ENCODE measurements at places on chromosomes 4 and X.

DNA sequence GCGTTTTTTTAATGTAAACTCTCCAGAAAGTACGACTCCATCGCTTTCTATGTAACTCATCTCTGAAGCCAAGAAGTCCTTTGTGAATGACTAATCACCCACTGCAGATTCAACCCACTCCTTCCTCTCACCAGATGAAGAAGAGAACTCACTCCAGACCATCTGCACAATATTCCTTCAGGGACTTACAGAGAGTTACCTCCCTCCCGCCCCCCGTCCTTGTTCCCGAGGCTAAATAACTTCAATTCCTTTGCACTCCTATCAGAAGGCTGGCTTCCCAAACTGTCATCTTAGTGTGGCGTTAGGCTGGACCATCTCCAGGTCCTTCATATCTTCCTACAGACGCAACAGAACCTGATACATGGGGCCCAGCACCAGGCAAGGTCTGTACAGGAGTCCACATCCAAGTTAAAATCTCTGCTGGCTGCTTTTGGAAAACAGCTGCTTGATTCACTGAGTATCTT lies 82.4 kb downstream of the AFAP1 start:
- no peak for DNase-seq

- DNase-seq, result no peak
Measured at GRCh38 chr4:7393601-7394575, 40.8 kb downstream of the PSAPL1 start.

- no peak for DNase-seq
Measured at GRCh38 chr4:91688413-91688812, 615.4 kb upstream of the GRID2 start.

DNA sequence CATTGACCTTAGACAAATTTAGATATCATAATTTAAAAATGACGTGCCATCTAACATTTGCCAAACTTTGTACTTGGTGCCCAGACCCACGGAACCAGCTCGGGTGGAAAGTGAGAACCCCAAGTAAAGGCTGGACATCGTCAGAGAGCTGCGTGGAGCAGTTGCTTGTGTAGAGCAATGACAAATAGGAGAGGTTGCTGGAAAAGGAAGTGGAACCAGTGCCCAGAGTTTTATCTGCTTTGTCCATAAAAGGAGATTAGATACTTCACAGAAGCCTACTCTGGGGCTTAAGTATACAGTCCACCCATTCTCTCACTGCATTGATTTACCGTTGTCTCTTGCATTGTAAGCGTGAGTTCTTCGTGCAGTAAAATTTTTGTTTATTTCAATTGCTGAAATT lies 5.4 kb upstream of the TBC1D1 start:
- DNase-seq, result no peak

GRCh38 chr4:74364256-74364651 lies 691 bp upstream of the EREG start:
- DNase-seq, result no peak

DNA sequence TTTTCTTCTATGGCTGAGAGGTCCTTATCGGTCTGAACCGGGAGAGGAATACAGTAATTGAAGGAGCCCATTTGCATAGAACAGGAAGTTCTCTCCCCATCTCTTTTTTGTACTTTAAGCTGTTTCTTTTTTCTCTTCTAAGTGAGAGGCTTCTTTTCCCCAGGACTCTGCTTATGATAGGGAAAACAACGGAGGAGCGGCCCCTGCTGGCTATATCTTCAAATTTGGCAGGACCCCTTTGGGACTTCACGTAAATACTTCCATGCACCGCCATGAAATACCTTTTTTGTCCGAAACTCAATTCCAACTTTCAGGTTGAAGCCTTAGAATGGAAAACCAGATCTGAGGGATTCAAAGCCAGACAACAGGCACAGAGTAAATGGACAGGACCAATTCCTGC lies 1153.0 kb upstream of the INTU start:
- no peak for DNase-seq

DNA sequence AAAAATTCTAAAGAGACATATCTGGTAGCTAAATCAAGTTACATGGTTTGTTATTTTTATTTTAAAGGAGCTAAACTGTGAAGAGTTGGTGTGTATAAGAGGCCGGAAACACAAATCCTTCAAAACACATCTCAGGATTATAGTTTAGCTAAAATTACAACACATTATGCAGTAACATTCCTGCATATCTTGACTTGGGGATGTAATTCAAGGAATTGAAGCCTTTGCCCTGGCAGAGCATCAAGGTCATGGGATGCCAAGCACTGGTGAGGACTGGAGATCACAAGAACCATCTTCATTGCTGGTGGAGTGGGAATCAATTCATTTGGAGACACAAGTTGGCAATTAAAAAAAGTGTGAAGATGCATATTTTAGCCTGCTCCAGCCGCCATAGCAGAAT lies 86.8 kb upstream of the LSM6 start:
- DNase-seq, result no peak

DNA sequence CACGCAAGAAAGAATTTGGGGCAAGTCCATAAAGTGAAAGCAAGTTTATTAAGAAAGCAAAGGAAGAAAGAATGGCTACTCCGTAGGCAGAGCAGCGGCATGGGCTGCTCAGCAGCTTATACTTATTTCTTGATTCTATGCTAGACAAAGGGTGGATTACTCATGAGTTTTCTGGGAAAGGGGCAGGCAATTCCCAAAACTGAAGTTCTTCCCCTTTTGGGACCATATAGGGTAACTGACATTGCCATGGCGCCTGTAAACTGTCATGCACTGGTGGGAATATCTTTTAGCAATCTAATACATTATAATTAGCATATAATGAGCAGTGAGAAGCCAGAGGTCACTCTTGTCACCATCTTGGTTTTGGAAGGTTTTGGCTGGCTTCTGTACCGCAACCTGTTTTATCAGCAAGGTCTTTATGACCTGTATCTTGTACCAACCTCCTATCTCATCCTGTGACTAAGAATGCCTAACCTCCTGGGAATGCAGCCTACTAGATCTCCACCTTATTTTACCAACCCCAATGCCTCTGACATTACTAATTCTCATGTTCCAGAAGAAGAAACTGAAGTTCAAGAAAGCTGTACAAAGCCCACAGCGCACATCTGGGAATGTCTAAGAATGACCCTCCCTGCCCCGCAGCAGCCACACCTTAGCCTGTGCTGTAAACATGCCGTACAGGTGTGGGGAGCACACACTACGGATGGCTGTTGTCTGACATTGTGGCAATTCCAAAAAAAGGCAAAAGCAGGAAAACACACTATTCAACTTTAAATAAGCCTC lies 18.6 kb downstream of the RXFP1 start:
- DNase-seq, result no peak

DNA sequence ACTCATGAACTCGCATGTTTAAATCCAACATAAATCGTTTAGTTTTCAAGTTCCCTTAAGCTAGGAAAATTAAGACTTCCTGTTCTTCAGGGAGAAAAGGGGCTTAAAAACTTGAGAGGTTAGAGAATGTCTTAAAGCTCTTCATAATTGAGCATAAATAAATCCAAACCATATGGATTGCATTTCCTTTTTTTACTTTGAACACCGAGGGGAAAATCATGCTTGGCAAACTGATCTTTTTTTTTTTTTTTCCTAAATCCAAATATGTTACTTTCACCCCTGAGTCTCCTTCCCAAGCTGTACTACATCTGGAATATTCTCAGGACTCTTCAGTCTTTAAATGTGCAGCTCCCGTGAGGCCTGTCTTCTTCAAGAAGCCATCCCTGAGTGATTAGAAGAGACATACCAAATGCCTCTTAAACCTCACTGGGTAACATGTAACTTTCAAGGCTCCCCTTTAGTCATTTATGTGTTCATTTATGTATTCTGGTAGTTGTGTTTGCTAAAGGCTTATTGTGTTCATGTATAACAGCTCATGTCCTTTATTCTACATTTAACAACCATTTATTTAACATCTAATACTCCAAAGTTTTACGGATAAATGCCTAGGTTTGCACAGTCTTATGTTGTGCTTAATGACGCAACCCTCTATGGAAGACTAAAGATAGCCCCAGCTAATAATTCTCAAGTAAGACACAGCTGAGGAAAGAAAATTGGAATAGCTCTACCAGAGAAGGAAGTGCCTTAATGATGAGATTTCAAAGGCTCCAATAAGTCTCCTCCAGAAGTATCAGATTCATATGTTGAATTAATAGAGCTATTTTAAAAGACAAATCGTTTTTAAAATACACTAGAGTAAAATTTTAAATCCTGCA lies 107.0 kb downstream of the AGTR2 start:
- no peak for DNase-seq

DNA sequence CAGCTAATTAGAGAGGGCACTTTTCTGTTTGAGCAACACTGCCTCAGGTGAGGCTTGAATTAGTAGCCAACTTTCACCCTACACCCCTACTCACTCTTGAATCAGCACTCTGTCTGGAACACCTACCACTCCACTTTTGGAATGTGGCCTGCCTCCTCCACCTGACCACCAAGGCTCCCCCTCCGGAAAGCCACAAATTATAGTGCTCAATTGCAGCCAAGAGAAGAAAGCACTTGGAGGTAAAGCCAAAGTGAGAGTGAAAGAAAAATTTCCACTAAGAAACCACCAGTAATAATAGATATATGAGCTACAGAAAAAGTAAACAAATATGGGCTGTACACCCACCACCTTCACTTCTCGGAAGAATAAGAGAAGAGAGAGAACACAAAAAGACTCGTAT lies 41.1 kb downstream of the PPP3CA start:
- no peak for DNase-seq

- DNase-seq, result no peak
Measured at GRCh38 chr4:40340030-40340429, 4.9 kb downstream of the CHRNA9 start.

- DNase-seq, result no peak
Measured at GRCh38 chr4:154035341-154035740, 246.5 kb upstream of the SFRP2 start.

DNA sequence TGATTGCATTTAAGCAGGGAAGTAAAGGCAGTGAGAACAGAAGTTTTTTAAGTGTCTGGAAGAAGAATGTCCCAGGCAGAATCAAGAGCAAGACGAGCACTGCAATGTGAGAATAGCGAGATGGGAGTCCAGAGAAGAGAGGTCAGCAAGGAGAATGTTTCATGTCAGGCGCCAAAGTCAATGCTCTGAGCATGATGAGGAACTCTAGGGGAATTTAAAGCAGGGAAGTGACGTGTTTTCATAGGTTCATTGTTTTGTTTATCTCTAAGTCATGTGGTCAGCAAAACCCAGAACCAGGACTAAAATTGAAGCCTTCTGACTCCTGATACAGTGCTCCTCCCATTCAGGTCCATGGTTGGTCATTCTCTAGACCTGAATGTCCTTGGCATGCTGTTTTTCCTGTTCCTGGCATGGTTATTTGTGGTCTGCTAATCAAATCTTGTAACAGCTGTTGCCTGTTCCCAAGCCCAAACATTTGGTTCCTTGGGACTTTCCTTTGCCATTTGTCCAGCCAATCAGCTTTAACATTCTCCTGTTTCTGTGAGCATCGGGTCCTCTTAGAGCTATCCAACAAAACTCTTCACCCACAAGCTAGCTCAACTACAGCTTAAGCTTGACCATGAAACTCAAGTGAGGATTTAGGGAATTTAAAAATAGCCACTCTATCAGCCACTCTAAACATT lies 37.7 kb downstream of the PTCHD1 start:
- no peak for DNase-seq

DNA sequence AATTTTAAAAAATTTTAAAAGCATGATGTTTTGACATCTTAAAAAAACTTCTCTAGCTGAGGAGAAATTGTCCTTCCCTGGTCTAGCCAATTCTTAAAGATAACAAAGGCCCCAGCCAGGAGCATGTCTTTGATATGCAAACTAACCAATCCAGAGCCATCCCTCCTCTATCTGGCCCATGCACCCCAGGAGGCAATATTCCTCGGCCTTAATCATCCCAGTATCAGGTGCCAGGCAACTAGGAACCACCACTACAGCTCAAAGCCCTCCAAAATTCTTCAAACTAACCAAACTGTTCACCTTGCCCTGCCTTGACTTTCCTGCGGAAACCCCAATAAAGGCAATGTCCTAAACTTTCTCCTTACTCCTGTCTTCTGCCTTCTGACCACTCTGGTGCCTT lies 97.8 kb upstream of the USP9X start:
- DNase-seq, result no peak

GRCh38 chr4:113899271-113900070 lies 80.0 kb downstream of the ARSJ start:
- DNase-seq, result peak; percentile 18

DNA sequence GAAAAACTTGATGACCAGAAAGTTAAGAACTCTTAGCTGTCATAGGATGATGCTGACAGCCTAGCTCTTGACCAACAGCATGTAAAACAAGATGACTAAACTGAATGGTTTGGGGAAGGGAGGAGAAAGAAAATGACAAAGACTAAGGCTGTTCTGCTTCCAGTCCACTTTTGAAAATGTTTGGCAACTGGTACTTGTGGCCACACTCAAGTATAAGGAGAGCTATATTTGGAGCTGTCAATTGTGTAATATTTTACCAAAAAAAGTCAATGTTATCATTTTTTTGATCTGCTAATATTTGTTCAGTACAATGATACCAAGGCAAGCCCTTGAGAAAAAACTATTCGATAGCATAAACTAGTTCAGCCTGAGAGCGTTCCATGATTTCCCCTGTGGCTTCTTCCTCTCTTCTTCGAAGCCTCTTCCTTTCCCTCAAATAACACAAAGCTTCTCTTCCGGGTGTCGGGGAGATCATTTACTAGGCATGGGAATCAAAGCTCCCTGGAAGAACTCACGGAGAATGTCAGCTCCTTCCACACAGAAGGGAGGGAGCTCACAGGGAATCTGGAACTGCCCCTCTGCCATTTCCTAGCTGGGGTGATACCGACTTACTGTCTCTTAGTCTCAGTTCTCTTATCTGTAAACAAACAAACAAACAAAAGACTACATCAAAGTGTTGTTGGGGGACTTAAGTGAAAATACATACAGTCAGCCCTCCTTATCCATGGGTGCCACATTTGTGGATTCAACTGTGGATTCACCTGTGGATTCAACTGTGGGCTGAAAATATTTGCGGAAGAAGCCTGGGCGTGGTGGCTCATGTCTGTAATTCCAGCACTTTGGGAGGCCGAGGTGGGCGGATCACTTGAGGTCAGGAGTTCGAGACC lies 82.6 kb downstream of the SCD5 start:
- no peak for DNase-seq

- no peak for DNase-seq
Measured at GRCh38 chrX:152819732-152820131, 10.8 kb downstream of the CETN2 start.

- DNase-seq, result no peak
Measured at GRCh38 chr4:183504930-183505610, at the start of gene ING2. Gene ING2, plus strand, starts transcription at chr4:183505058. Its CDS starts 138 bp downstream, at chr4:183505196.

Data from activated effector memory CD4-positive, alpha-beta T cell treated with Interleukin-2 at 50 U/mL for 16 hours (primary cell).